T-cell (primary cell): ENCODE measurements at places on chromosomes 3 and 15. TPM values are rescaled to one million over a fixed set of nuclear protein-coding genes. Genes with fewer than 3 reads are reported as not detected.

Gene OCA2
- total RNA-seq: 0.67 TPM

Gene MUSTN1
- 1.6 TPM for total RNA-seq

Gene KY
- total RNA-seq: not detected

Gene RPP25
- 4.0 TPM for total RNA-seq

Gene UROC1
- total RNA-seq: not detected

Gene MME
- 2.2 TPM for total RNA-seq

Gene TNIK
- total RNA-seq: 81.0 TPM

Gene CX3CR1
- 4.9 TPM for total RNA-seq

Gene GATM
- total RNA-seq: 3.2 TPM

Gene RBM6
- 137 TPM for total RNA-seq

Gene SLCO3A1
- total RNA-seq: 43.8 TPM

Gene TM4SF4
- total RNA-seq: not detected

Gene FAM43A
- 11.5 TPM for total RNA-seq

Gene DUT
- 114 TPM for total RNA-seq

Gene ALAS1
- 27.1 TPM for total RNA-seq

Gene C3orf85
- not detected for total RNA-seq

Gene STRC
- total RNA-seq: 2.1 TPM

Gene GOLGA8T
- 0.26 TPM for total RNA-seq

Gene POLR2M
- total RNA-seq: 91.4 TPM

Gene PLSCR5
- not detected for total RNA-seq

Gene RETNLB
- not detected for total RNA-seq

Gene CDAN1
- 33.3 TPM for total RNA-seq

Gene CPN2
- total RNA-seq: 0.12 TPM

Gene LYZL4
- total RNA-seq: not detected

Gene TTBK2
- 27.3 TPM for total RNA-seq

Gene SMC4
- 42.0 TPM for total RNA-seq
